ENCODE measurements at places on chromosomes 7 and 10. TPM values are rescaled to one million over a fixed set of nuclear protein-coding genes. Genes with fewer than 3 reads are reported as not detected.

DNA sequence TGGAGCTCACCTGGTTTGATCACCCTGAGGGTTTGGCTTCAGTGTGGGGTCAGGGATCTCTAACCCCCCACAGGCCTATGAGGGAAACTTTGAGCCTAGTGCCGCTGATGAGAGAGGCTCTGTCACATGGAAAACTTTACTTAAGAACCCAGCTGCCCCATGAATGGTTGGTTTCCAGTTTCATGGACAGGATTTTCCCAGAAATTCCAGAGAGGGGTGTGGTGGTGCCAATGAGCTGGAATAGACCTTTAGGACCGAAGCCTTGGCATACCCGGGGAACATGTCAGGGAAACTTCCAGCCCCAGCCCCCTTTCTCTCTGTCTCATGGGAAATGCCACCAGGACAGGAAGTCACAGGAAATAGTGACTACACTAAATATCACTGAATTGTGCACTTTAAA, 36.9 kb downstream of the AKR1B1 start:
- DNase-seq, result no peak

DNA sequence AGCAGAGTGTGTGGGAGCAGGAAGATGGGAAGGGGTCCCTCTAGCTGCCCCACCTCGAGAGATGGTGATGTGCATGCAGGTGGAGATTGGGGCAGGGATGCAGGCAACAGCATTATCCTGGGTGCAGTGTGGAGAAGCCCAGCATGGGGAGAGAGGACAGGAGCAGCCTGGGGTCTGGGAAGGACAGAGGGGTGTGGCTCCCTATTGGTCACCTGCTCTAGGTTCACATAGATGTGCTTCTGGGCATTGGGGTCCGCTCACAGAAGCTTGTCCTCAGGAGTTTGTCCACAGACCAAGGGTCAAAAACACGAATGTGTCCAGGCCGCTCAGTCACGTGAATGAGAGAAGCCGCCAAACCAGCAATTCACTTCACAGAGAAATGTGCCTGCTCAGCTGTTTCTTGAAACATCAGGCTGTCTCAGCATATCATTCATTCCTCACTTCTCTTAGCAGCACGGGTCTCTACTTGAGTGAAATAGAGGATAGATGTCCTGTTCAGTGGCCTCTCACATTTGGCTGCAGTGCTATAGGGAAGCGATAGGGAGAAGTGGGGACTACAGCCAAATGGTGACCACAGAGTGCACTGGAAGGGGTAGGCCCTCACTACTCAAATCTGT, 11.5 kb upstream of the SLC29A3 start:
- DNase-seq, result no peak

GRCh38 chr7:13279854-13280435, 592.5 kb downstream of the ARL4A start:
- no peak for DNase-seq

- no peak for DNase-seq
Measured at GRCh38 chr10:84261236-84261915, 16.5 kb downstream of the RGR start.

DNA sequence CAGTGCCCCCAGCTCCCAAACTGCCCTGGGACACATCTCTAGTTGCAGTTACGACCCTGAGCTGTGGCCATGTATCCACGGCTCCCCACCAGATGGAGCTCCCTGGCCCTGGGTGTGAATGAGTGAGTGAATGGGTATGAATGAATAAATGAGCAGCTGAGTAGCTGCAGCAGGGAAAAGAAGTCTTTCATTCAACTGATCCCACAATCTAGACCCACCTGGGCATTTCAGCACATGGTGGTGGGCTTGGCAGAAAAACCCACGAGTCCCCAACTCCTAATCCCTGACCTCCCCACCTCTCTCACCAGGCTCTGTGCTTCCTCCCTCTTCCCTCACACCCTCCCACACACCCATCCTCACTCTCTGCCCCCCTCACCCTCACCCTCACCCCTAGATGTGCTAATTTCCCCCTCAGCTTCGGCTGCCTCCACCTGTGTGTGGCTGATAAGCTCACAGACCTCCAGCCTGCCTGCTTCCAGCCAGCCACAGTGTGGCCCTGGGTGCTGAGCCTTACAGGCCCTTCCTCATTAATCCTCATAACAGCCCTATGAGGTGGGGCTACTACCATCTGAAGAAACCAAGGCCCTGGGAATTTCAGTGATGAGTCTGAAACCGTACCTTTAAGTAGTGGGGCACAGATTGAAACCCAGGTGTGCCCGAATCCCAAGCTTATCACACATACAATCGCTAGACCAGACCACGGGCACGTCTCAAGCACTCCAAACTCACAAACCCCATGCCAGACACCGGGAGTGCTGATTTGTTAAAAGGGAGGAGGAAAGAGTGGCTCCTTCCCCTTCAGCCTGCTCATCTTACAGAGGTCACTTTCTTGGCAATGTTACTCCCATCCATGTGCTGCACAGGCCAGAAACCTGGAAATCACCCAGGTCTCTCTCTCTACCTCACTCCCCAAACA, 2.2 kb upstream of the ATP6V1F start:
- no peak for DNase-seq

DNA sequence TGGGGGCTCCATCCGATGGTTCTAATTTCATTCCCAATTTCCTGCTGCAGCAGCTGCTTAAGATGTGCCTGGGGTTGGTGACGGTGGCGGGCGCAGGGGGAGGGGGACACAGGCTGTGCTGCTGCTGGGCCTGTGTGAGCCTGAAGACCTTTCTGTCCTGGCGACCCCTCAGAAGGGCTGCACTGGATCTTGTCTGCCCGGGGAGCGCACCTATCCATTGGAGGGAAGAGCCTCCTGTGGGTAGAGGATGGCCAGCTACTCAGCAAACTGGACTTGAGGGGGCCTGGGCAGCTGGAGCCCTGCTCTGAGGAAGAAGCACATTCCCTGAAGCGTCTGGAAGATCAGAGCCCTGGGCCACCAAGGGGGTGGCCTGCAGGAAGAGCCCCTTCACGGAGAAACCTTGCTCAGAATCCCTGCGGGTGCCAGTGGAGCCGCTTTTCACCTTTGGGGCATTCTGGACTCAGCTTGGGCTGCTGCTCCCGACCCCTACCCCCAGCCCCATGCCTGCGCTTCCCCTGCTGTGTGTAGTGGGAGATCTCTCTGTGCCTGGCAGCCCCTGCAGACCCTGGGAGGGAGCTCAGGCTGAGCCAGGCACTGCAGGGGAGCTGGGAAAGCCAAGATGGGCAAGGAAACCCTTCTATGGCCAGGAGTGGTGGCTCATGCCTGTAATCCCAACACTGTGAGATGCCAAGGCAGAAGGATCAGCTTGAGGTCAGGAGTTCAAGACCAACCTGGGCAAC, 17.8 kb downstream of the LDB3 start:
- no peak for DNase-seq

- DNase-seq, result no peak
Measured at GRCh38 chr10:113865901-113866300, 11.4 kb downstream of the NHLRC2 start.

DNA sequence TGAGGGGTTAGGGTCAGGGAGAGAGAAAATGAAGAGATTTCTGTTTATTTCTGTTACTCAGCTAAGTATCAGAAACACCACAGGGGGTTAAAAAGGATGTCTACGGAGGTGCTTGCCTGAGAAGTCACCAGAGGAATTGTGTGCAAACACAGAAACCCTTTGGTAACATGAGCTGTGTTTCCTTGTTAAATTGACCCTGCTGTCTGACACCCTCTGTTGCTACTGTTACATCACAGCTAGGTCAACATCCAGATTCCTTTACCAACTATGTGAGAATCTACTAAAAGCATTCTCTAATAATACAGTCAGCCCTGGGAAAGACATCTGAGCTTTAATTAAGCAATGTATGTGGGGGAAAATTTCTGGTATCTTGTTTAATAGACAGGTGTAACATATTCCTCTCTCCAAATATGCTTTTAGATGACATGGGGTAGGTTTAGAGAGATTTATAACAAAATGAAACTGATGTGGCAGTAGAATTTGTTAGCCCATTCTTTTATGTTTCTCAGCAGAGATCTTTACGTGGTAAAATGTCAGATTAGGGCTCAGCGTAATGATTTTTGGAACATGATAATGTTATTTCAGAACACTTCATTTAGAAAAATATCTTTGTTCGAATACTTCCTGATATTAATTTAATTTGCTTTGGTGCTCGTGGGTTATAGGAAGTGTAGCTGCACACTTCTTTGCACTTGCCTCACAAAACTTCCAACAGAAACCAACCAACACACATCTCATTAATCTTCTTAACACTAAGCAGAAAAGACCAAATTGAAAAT, 168.0 kb upstream of the AHR start:
- no peak for DNase-seq

DNA sequence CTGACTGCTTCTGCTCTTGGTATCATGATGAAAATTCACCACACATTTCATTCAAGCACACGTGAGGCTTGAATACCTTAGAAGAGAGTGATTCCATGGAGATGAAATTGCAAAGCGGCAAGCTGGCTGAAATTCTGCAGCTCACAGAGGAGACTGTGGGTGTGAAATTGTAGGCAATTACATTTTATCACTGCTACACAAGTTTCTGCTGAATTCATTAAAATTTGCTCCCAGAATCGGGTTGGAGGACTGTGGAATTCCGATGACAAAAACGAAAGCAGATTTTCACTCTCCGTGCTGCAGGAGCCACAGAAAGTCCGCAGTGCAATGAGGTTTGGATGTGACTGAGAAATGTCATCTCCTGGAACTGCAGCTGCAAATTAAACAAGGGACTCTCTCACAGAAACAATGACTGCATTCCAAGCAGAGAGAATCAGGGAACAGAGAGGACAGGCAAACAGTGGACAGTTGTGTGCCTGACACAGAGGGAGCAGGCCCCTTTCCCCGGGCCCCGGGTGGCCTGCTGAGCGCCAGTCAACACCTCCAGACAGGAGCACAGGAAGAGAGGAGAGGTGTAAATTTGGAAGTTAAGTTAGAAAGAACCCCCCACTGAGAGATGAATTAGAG, 109.1 kb downstream of the C10orf90 start:
- no peak for DNase-seq

DNA sequence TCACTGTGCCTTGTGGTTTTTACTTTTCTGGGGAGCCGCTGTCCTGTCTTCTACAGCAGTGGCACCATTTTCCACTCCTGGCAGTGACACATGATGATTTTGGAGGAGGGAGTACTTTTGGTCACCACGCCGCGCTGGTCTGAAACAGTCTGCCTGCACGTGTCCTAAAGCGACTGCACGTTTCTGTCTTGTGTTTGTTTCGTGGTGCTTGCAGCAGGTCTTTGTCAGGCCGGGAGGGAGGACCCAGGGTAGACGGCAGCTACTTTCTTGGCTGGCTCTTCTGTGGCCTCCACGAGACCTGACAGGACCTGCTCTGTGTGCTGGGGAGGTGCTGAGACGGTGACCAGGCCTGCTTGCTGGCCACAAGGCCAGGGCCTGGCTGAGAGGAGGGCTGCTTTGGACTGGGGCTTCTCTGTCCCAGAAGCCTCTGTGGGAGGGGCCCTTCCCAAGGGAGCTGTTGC, 82.0 kb downstream of the GLRX3 start:
- no peak for DNase-seq

GRCh38 chr7:109259151-109259550, 689.5 kb downstream of the DNAJB9 start:
- no peak for DNase-seq

- DNase-seq, result no peak
Measured at GRCh38 chr10:79244841-79245504, 102.3 kb upstream of the PPIF start.

DNA sequence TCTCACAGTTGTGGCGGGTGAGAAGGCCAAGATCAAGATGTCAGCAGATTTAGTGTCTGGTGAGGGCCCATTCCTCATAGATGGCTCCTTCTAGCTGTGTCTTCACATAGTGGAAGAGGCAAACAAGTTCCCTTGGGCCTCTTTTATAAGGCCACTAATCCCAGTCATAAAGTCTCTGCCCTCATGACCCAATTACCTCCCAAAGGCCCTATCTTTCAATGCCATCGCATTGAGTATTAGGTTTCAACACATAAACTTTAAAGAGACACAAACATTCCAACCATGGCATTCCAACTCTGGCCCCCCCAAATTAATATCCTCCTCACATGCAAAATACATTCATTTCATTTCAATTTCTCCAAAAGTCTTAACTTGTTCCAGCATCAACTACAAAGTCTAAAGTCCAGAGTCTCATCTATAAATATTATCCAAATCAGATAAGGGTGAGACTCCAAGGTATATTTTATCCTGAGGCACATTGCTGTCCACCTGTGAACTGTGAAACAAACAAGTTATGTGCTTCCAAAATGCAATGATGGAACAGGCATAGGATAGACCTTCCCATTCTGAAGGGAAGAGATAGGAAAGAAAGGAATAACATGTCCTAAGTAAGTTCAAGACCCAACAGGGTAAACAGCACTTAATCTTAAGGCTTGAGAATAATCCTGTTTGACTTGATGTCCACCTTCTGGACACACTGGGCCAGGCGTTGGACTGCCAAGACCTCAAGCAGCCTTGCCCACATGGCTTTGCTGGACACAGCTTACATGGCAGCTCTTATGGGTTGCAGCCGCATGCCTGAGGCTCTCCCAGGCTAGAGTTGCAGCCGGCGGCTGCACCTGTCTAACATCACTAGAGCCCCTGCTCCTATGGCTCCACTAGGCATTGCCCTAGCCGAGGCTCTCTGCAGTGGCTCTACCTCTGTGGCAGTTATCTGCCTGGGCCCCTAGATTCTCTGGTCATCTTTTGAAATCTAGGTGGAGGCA, 312.8 kb downstream of the TNS3 start:
- DNase-seq, result no peak

DNA sequence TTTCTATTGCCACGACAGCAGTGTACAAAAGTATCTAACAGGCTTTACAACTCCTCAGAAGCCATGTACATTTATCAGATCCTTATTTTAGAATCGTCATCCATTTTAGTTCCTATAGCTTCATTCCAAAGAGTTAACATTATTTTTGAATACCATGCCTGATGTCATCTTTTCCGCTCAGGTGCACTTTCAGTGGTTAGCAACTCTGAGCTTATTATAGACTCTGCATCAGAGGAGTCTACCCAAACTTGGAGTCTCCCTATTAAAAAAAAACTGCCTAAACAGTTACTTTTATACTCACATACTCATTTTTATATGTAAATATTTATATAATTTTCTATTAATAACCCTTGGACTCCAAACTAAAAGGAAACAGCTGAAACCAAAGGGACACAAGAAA, 31.6 kb upstream of the PRSS37 start:
- DNase-seq, result no peak

Gene COMTD1
- 20.0 TPM for total RNA-seq

Gene RNLS
- total RNA-seq, result 6.3 TPM

Gene TAS2R38
- 0.17 TPM for total RNA-seq

Gene PI4K2A
- total RNA-seq, result 74.5 TPM

Gene CCDC172
- total RNA-seq, result not detected

Gene ANKRD16
- total RNA-seq, result 6.1 TPM

Gene AQP1
- total RNA-seq, result not detected

Gene SUV39H2
- 17.2 TPM for total RNA-seq

Gene CPED1
- 1.7 TPM for total RNA-seq

Measured in mammary epithelial cell (primary cell).